MM.1S (cell line): ENCODE measurements at places on chromosomes 13 and 19.
A peak's percentile ranks its signal among the peaks of the same experiment; 100 is the strongest.

GRCh38 chr13:99606324-99607066 lies 105.2 kb downstream of the TM9SF2 start:
- DNase-seq, result peak; percentile 87

- no peak for DNase-seq
Observed at GRCh38 chr19:30428844-30429243, 56.7 kb downstream of the ZNF536 start.

DNA sequence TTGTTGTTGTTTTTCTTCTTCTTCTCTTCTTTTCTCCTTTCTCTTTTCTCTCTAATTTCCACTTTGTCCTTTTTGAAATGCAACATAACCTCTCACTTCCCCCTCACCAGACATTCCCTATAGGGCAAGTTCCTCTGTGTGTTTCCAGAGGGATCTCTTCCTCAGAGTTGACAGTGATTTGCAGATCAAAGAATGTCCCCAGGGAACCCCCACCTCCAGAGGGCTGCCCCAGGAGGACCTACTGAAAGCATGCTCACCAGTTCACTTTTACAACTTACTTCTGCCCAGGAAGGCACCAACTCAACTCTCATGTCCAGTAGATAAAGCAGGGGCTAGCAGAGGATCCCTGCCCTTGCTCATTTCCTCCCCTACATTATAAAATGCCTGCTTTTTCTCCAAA lies 1648.0 kb downstream of the PCDH9 start:
- DNase-seq, result no peak

- no peak for DNase-seq
Observed at GRCh38 chr19:30528919-30529318, 156.7 kb downstream of the ZNF536 start.

- no peak for DNase-seq
Observed at GRCh38 chr19:44757735-44758505, 9.4 kb downstream of the BCL3 start.

DNA sequence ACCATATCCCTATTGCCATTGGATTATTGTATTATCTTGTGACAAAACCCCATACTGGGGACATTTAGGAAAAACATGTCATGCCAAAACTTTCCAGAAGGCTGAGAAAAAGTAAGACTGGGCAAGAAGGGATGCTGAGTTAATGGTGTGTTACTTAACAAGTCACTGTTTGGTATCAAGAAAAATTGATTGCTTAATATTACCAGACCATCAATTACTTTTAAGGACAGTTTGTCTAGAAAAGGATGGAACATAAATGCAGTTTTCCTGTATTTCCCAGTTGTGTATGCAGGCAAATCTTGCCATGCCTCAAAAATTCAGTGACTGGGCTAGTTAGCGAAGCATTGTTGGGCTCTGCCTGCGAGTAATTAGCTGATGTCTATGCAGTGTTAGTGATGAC lies 705.6 kb upstream of the MIR17HG start:
- no peak for DNase-seq

- no peak for DNase-seq
Observed at GRCh38 chr19:54470991-54471782, 1.9 kb downstream of the CDC42EP5 start.
